HTR-8/SVneo (cell line): ENCODE measurements at places on chromosomes 11 and 22.

DNA sequence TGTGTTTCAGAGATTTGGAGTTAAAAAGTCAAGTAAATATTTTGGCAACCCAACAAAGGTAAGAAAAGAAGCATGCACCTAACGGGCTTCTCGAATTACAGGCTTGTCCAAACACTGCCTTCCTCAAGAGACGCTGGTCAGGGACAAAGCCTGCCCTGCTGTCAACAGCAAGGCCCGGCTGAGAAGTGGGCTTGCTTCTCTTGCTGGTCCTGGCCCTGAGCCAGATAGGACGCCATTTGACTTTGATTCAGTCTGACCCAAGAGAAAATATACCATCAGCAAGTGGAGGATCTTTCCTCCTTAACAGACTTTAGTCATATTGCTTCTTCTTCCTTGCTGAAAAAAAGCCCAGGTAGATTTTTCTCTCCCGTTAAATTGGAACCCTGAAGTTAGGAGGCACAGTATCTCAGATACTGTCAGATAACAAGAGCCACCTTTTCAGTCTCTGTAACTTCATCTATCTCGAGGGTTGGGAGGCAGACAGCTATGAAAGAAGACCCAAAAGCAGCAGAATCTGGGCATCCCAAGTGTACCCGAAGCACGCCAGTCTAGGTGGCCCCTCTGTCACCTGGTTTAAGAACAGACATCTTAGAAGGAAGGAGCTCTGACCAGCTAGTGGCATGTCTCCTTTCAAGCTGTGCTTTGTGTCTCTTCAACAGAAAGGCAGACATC is 57.5 kb downstream of the C22orf31 start:
- DNase-seq: no peak

DNA sequence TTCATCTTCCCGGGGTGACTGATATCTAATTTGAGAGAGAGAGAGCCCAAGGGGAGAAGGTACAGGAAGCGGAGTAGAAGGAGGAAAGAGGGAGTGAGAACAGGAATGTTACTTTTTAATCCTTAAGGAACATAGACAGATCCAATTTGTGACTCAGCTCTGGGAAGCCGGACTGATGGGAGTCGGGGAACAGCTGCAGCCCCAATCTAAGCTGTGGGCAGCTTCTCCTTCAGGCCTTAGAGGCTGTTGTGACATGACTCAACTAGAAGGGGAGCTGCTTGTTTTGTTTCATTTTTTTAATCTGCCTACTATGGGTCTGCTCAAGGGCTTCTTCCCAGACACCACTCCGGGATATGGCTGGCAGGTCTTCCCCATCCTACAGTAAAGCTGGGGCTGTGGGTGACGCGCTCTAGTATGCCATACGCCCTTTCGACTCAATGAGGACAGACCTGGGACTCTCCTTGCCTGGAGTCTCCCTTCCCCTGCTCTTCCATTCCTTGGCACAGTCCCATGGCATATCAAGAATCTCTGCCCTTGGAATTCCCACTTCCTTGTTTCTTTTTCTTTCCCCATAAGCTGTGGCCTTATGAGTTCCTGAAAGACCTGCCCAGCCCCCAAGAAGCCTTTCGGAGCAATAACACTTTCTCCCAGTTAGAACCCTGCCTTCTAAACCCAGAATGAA is 103.3 kb upstream of the AKIP1 start:
- DNase-seq: no peak

- no peak for DNase-seq
Observed at GRCh38 chr11:122816761-122817520, 21.4 kb upstream of the CRTAM start.

DNA sequence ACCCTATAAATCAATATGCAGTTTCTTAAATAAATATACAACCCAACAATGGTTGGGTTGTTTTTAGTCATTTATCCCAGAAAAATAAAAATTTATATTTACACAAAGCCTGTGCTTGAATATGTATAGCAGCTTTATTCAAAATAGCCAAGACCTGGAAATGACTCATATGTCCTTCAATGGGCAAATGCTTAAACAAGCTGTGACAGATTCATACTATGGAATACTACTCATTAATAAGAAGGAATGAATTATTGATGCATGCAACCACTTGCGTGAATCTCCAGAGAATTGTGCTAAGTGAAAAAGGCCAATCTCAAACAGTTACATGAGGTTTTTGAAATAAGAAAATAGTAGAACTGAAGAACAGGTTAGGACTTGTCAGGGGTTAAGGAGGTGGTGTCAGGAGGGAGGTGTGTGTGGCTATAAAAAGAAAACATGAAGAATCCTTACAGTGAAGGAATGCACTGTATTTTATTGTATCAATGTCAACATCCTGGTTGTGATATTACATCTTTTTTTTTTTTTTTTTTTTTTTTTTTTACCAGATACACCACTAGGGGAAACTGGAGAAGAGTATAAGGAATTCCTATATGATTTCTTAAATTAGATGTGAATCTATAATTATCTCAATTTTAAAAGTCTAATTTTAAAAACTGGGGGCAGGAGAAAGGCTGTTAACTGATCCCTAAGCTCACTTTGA is 82.4 kb upstream of the CD44 start:
- DNase-seq: no peak

GRCh38 chr11:19073454-19074415 is 13.2 kb upstream of the MRGPRX2 start:
- DNase-seq: no peak

DNA sequence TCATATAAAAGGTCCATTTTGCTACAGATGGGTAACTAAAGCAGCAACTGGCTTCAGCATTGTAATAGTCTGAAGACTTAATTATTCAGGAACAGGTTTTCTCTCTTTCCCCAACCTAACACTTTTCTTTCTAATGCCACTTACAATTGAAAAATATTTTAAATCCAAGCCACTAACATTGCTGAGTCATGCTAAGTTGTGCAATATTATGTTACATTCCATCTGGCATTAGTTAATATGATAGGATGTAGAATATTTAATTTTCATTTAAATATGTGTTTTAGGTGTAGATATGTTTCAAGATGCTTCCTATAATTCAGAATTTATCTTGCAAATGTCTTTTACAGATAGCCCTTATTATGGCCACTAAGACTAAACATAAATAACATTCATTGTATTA is 98.6 kb downstream of the KIF18A start:
- peak; percentile 5 for DNase-seq

GRCh38 chr11:73510877-73511276 is 87.0 kb downstream of the FAM168A start:
- no peak for DNase-seq

GRCh38 chr22:47207846-47208554 is 445.6 kb downstream of the TBC1D22A start:
- DNase-seq: no peak

GRCh38 chr11:123407130-123407995 is 22.7 kb upstream of the GRAMD1B start:
- peak; percentile 52 for DNase-seq

DNA sequence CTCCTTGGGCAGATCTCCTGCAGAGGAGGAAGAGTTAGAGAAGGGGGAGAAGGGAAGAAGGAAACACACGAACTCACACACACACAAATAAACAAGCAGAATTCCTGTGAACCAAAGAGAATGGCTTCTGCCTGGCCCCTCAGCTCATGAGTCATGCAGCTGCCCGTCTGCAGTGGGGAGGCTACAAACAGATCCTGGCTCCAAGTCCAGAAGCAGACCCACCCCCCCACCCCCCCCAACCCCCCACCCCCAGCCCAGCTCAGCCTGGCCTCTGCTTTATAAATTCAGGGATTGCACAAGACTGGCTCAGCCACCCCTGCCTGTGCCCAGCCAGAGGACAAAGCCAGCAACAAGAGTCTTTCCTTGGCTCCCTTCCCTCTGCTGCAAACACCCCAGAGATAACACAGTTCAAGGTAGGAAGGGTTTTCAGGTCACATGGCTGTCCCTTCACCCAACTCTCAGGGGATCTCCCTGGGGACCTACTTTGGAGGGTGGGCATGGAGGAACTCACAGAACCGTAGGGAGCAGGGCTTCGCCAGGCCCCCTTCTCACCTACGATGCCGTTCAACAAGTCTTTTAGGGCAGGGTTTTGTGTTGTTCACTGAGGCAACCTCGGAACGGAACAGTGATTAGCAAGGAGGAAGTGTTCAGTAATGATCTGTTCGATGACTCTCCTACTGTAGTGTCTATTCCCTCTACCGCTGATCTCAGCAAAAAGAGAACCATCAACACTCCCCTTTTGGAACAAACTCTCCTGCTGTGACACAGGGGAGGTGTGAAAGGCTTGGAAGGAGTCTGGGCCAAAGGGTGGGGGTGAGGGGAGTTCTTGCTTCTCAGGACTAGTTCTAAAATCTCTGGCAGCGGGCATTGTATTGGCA is 35.5 kb downstream of the RPL27A start:
- peak; percentile 79 for DNase-seq

DNA sequence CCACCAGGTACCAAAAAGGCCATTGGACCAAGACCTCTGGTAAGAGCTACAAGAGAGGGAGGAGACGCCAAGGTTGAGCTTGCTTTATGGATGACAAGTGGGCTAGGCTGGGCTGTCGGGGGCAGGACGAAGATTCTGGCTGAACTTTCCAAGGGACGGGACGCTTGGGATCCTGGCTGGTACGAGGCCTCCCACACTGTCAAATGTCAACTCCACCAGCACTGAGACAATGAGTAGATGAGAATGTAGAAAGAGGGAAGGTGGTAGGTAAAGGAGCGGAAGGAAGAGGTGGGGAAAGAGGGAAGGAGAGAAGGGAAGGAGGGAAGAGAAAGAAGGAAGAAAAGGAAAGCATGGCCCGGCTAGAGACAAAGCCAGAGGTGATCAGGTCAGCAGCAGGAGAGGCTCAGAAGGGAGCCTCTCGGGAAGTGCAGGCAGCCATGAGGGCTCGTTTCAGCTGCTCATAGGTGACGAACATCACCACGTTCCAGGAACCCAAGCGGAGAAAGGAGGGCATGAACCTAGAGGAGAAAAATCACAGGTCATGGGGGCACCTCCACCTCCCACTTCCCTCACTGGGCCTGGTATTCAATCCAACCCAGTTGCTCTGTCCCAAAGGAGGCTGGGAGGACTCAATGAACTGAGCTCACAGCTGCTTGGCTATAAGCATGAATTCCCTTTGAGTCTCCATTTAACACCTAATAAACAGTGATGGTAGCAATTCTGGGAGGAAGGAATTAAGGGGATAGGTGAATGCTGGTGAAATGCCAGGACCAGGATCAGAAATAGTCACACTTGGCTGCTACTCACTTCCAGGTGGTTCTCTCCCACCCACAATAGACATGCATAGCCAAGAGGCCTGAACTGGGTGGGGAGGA is 7.8 kb downstream of the UCP2 start:
- no peak for DNase-seq

DNA sequence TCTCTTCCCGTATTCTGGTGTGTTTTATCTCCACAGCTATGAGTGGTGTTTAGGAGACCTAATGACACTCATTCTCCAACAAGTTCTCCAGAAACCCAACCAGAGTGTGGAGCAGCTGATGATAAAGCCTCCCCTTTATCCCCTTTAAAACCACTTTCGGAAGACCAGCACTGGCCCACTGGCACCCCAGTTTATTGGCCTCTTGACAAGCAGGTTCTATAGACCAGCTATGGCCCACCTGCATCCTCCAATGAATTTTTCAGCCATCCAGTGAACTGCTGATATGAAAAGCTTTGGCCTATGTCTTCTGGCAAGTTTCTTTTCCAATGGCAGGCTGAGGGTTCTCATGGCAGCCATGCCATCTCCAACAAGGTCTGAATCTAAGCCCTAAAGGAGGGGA is 27.4 kb downstream of the CHST1 start:
- DNase-seq: no peak

- DNase-seq: no peak
Observed at GRCh38 chr11:121696177-121696871, 243.6 kb upstream of the SORL1-AS1 start.

DNA sequence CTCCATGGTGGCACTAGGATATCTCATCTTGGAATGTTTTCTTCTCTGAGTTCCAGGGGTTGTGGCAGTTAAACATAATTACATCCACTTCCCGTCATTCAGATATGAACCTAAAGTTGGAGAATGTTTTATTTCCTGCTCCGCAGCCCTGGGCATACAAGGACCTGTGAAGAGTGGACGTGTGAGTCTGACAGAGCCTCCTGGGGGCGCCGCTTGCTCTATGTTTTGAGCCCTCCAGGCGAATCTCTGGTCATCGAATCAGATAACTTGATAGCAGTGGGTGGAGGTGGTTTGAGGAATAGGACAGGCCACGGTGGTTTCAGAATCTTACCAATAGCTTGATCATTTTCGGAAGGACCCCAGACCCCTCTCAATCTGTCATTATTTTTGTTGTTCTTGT is 174.2 kb downstream of the NTM start:
- no peak for DNase-seq

- no peak for DNase-seq
Observed at GRCh38 chr22:34150023-34150422, 229.7 kb upstream of the LARGE1 start.

- no peak for DNase-seq
Observed at GRCh38 chr11:12528487-12528886, 145.7 kb upstream of the TEAD1 start.

- no peak for DNase-seq
Observed at GRCh38 chr11:42840176-42840829, 471.5 kb upstream of the API5 start.

DNA sequence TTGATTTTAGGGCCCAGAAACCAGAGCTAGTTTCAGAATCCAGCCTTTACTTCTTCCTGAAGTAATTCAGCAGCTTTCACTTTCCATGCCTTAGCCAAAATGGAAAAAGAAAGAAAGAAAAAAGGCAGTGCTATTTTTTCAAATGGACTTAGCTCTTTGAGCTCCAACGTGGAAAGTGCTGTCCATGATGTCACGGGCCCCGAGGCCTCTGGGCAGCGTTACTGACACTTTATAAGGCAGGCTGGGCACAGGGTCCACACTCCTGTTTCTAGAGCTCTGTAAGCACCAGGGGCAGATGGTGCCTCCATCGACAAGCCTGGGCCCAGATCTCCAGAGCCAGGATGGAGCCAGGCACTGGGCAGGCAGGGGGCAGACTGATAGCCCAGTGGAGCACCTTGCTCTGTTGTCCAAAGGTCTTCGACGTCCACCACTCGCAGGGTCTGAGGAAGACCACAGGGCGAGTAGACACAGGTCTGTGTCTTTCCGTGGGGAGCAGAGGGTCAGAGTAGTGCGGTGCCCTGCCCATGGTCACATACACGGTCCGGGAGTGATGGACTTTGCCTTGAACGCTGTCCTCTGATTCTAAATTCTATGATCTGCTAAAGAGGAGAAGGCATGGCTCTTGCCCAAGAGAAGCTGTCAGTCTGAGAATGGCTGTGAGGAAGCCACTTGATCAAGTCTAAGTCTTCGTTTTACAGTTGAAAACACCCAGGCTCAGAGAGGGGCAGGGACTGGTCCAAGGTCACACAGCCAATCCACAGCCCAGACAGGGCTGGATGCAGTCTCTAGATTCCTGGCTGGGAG is 22.0 kb upstream of the WNT11 start:
- DNase-seq: no peak

DNA sequence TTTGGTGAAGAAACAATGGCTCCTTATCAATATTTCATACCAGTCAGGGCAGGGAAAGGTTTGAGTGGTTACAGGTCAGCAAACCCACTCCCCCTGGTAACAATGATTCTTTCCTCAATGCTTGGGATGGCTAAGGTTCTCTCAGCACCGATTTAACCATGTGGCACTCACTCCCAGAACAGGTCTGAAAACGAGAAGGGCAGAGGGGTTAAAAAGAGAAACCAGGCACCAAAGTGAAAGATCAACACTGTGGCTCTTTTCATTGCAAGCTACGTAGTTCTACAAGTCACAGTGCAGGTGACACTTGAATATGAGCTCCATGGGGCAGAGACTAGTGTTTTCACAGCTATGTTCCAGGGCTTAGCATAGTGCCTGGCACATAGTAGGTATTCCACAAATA is 132.4 kb downstream of the PLEKHA7 start:
- no peak for DNase-seq

GRCh38 chr11:109978895-109979294 is 114.3 kb upstream of the ZC3H12C start:
- no peak for DNase-seq

- peak; percentile 94 for DNase-seq
Observed at GRCh38 chr11:72413914-72414628, 20.3 kb downstream of the CLPB start.
